Epithelial cell of proximal tubule (primary cell): ENCODE measurements at places on chromosomes 1 and 21.

- DNase-seq: no peak
These were observed 108.7 kb upstream of the F3 start for GRCh38 chr1:94650301-94650700.

DNA sequence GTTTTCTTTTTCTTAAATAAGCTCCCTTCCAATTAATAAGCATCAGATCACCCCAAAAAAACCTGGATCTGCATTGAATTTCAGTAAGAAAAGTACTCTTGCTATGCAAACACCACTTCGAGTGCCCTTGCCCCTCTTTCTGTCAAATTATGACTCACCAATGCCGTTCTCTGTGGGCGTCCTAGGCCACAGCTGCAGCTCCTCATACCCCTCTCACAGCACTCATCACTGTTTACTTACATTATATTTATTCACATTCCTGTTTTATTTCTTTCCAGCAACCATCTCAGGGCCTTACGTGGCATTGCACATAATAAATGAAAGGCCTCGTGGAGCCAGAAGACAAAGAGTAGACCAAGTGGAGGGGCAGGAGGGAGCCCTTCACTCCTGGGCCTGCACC lies 99.1 kb upstream of the CTTNBP2NL start:
- no peak for DNase-seq

DNA sequence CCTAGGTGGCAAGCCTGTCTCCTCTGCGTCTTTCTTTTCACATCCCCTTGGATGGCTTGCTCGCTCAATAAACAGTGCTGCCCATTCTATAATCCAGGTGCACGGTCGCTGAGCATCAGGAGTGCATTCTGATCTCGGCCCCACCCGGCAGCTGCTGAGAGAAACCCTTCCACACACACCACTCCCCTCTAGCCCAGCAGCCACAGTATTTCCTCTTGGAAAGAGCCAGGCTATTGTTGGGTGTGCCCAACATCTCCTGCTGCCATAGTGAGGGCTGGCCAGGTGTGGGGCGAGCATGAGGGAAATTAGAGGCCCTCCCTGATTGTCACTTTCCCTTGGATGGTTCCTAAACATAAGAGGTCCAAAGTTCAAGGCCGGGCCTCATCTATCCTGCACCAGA lies 24.7 kb downstream of the GPA33 start:
- DNase-seq: no peak

DNA sequence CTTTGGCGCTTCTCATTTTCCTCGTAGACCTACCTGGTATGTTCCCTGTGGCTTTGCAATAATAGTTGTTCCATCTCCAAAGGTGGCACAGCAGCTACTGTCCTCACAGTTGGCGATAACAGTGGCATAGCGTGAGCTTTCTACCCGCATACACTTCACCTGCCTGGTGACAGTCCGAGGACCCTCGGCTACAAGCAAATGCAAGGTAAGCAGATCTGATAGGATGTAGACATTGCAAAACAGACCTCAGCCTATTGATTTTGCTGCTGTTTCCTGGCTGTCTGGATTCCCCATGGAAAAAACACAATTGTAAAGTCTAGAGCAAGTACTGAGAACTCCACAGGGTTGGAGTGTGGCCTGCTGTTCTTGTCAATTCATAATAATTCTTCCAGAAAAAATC lies 78.5 kb downstream of the WDR3 start:
- no peak for DNase-seq

- no peak for DNase-seq
These were observed 36.6 kb downstream of the SLAMF6 start for GRCh38 chr1:160486453-160486852.

GRCh38 chr1:222416001-222416791 lies 131.7 kb downstream of the HHIPL2 start:
- no peak for DNase-seq

DNA sequence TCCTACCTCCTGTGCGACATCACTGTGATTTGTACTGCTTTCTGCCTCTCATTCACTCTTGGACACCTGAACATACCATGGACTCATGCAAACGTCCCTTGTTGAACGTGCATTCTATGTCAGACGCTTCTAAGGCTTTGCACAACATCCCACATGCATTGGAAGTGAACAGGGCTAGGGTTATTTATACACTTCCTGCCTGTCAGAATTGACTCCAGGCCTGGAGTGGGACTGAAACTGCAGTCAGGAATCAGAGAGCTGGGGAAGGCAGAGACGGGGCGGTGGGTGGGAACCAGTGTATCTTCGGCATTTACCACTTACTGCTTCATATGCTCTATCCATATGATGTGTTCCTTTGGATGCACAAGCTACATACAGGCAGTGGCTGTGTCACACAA lies 81.4 kb upstream of the GALNT2 start:
- no peak for DNase-seq

DNA sequence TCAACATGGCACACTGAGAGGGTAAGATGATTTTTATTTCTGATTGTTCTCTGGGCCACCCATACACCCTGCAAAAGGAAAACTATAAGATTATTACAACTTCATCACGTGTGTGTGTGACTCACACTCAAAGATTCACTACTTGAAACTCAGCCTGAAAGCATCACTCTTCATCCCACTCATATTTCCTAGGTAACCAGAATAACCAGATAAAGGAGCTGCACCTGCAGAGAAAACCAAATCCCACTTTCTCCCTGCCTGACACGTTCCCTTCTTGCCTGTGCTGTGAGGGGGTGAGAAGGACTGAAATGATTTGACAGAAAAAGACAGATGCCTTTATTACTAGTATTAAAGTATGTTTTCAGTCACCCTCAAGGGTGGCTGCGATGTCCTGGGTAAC lies 131.6 kb downstream of the TGFBR3 start:
- DNase-seq: no peak

DNA sequence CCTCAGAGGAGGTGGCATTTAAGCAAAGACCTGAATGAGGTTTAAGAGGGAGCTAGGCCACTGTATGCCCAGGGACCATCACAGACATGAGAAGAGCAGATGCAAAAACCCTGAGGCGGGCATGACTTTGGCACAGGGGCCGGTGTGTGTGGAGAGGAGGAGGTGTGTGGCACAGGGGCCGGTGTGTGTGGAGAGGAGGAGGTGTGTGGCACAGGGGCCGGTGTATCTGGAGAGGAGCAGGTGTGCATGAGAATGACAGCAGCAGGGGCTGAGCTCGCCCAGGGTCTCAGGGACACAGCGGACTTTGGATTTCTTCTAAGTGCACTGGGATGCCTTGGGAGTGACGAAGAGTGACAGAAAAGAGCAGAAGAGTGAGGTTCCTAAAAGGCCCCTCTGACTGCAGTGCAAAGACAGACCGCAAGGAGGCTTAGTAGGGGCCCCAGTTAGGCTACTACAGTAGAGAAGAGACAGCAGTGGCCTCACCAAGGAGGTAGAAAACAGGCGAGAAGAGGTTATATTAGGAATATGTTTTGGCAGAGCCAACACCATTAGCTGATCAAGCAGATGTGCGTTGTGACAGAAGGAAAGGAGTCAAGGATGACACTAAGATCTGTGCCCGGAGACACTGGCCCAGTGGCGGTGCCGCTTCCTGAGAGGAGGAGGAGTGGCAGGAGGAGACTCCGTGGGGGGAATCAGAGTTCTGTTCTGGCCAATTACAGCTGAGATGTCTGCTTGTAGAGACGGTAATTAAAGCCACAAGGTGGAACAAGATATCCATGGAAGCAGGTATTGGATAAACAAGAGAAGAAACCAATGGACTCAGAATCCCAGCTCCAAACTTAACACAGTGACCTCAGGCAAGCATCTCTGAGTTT lies 18.4 kb downstream of the ZBTB17 start:
- no peak for DNase-seq

GRCh38 chr1:226128487-226129075 lies 58.0 kb downstream of the ACBD3 start:
- no peak for DNase-seq

GRCh38 chr1:47911424-47911823 lies 85.8 kb downstream of the TRABD2B start:
- no peak for DNase-seq
